Right renal pelvis (tissue), 4 donors: ENCODE measurements at places on chromosomes 13 and 19.

- DNase-seq, result no peak
Observed at GRCh38 chr19:1435378-1435989, 2.7 kb upstream of the RPS15 start.

DNA sequence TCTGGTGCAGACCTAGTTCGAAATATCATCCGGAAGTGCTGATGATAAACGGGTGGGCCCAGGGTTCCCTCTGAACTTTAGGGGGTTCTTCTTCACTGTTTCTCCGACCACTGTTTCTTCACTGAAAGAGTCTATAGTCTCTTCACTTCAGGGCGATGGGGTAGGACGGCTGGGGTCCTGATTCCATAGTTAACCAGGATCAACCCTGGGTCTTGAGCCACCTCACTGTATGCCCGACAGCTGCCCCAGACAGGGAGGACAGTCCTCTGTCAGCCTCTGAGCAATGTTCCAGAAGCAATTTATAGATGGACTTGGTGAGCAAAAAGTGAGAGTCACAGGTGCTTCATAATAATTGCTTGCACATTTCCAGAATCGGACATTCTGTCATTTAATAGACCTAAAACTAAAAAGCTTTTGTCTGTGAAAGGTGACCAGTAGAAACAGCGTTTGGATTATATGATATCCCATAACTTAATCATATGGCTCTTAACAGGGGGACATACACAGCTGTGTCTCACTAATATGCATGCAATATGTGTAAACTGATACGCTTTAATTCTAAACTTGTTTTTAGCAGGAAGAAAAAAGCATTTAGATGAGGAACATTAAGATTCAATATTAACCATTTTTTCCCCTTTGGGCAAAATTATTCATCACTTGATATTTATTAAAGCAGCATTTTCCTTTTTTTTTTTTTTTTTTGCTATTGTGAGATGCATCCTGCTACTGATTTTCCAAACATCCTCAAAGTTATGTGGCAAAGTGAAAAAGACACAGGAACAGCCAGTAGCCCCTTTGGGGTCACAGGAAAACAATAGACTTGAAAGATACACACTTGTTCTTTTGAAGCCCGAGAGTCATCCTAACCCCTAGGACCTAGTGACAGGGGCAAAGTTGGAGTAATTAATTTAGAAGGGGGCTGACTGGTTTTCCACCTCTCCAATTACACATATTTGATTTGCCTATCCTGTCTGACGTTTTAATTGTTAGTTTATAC is 277.0 kb downstream of the ZNF536 start:
- DNase-seq, result no peak

DNA sequence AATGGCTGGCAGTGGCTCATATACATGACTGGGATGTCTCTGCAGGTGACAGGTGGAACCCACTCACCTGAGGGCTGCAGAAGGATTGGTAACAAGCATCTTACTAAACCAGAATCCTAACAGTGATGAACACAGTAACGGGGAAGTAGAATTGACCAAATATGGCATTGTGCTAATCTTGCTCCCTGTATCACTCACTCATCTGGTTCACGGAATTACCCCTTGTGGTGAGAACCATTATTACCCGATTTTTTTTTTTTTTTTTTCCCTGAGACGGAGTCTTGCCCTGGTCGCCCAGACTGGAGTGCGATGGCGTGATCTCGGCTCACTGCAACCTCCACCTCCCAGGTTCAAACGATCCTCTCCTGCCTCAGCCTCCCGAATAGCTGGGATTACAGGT is 69.5 kb downstream of the PTPRS start:
- DNase-seq, result no peak

GRCh38 chr19:32363632-32364031 is 18.2 kb downstream of the ZNF507 start:
- no peak for DNase-seq

- DNase-seq, result no peak
Observed at GRCh38 chr13:49213997-49214916, 5.9 kb upstream of the MLNR start.

GRCh38 chr19:47663911-47664771 is 49.1 kb upstream of the EHD2 start:
- no peak for DNase-seq

GRCh38 chr13:50599046-50599445 is 244.4 kb downstream of the DLEU7 start:
- no peak for DNase-seq

GRCh38 chr13:65868099-65868498 is 1362.0 kb downstream of the PCDH9 start:
- DNase-seq, result no peak

GRCh38 chr13:52112591-52112990 is 16.3 kb downstream of the NEK5 start:
- DNase-seq, result no peak

DNA sequence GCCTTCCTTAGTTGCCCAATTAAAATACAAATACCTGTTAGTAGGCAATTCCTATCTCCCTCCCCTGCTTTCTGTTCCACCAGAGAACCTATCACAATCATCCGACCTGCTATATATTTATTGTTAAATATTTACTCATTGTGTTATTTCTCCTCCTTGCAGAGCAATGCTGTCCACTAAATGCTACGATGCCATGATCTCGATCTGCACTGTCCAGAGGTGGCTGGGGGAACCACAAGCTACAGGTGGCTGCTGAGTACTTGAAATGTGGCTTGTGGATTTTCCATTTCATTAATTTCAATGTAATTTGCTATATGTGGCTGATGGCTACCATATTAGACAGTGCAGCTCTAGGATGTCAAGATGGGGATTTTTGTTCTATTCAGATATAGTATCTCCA is 5.1 kb downstream of the KLK6 start:
- no peak for DNase-seq

GRCh38 chr13:37795326-37795725 is 74.2 kb downstream of the TRPC4 start:
- no peak for DNase-seq

DNA sequence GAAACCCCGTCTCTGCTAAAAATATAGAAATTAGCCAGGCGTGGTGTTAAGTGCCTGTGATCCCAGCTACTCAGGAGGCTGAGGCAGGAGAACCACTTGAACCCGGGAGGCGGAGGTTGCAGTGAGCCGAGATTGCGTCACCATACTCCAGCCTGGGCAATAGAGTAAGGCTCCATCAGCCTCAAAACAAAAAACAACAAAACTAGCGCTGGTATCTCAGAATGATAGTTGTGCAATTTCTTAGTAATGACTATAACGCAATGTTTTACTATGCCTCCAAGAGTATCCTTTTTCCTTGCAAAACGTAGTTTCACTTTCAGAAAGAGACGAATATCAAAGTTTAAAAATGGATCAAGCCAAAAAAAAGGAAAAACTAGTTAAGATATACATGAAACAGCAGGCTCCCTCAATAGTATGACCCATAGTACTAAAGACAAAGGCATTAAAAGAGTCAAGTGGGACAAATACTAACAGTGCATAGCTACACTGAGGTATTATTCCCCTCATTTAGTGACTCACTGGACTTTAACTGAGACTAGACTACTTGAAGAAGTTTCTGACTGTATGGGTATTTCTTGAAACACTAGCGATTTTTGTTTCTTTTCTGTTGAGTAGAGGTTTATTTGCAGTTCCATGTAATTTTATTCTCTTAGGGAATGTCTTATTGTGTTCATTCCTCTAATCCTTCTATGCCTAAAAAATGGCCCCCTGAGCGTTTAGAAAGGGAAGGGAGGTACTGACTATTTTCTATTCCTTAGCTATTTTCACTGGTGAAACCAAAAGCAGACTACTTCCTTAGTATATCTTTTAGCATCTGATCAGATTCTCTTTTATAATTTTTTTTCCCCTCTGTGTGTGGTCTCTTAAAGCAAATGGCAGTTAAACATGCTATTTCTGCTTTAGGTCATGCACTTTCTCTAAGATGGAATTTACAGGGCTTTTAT is 10.4 kb upstream of the ITM2B start:
- DNase-seq, result no peak

GRCh38 chr19:17076543-17076991 is 990 bp downstream of the MYO9B start:
- no peak for DNase-seq

DNA sequence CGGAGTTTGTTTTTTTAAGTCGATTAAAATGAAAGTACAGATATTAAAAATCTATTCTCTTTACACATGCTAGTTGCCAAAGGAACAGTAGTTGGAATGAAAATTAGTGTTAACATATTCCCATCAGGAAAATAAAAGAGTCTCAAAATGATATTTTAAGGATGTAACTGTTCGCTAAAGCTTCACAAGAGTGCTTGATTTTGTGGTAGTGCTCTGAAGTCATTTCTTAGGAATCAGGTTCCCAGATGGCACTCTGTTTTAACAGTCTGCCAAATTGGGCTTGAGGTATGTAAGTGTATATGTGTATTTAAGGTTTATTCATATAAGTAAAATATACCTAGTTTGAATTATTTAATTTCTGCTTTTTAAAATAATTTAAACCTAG is 128.8 kb downstream of the LMO7 start:
- DNase-seq, result no peak

DNA sequence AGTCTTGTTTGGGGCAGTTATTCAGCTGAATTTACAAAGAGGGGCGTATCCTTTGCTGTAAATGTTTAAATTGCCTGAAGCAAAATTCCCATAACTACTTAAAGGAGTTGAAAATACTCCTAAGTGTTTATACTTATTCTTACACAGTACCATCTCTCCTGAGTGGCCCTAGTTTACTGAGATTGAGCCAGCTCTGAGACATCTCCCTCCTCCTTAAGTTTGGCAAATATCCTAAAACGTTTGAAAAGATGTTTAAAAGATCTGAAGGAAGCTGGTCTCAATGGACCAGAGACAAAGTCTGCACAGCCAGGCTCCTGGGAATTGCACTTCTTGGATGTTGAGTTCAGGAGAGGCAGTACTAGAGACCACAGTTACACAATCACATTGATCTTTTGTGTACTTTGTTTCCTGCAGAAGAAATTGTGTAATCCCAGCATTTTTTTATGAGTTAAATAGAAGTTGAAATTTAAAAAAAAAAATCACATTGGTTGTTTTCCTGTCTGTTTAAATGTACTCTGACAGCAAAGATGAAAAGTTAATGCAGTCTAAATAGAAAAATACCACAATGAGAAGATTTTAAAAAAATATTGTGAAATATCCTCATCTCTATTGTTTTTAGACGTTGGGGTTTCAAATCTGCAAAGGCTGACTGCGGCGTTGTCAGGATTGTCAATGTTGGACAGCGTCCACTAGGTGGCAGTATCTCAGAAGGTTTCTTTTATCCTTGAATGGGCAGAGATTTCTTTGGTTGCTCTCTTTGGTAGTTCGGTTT is 20.7 kb downstream of the TNFSF11 start:
- peak; percentile 58 for DNase-seq

GRCh38 chr13:68257111-68257842 is 1027.1 kb upstream of the PCDH9 start:
- DNase-seq, result no peak

DNA sequence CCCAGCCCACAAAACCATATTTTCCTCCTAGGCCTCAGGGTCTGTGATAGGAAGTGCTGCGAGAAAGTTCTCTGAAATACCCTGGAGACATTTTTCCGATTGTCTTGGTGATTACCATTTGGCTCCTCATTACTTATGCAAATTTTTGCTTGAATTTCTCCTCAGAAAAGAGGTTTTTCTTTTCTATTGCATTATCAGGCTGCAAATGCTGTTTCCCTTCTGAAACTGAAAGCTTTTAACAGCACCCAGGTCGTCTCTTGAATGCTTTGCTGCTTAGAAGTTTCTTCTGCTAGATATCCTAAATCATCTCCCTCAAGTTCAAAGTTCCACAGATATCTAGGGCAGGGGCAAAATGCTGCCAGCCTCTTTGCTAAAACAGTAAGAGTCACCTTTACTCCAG is 434.2 kb downstream of the PCDH20 start:
- DNase-seq, result no peak

GRCh38 chr19:22622901-22623840 is 11.0 kb upstream of the ZNF492 start:
- DNase-seq, result no peak

GRCh38 chr13:27034678-27035111 is 136.9 kb downstream of the USP12 start:
- DNase-seq, result no peak

- no peak for DNase-seq
Observed at GRCh38 chr13:75452564-75452963, 29.4 kb downstream of the TBC1D4 start.

DNA sequence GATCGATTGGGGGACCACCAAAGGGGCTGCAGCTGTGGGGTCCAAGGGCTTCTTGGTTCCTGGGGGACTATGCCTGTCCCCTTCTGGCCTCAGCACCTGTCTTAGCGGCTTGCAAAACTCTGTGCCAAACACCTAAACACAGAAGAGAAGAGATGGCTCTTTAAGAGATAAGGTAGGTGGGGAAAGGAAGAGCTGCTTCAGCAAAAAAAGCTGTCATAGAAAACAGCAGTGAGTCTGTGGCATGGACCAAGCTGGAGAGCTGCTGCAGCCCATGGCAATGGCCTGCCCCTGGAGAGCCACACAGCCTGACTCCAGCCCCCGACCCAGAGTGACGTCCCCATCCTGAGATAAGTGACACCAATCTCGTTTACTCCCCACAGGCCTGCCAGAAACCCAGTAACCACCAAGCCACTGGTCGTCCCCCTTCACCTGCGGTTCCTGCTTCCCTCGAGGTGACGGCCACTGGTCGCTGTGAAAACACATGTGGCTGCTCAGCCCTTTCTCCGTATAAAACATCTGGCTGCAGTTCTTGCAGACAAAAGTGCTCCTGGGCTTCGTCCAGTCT is 25.0 kb upstream of the NAPA start:
- DNase-seq, result no peak

GRCh38 chr19:53960187-53960586 is 2.5 kb upstream of the CACNG8 start:
- DNase-seq, result no peak

GRCh38 chr19:49167857-49168409 is 10.3 kb downstream of the TRPM4 start:
- no peak for DNase-seq

- DNase-seq, result no peak
Observed at GRCh38 chr13:59527500-59527899, 636.2 kb downstream of the DIAPH3 start.

DNA sequence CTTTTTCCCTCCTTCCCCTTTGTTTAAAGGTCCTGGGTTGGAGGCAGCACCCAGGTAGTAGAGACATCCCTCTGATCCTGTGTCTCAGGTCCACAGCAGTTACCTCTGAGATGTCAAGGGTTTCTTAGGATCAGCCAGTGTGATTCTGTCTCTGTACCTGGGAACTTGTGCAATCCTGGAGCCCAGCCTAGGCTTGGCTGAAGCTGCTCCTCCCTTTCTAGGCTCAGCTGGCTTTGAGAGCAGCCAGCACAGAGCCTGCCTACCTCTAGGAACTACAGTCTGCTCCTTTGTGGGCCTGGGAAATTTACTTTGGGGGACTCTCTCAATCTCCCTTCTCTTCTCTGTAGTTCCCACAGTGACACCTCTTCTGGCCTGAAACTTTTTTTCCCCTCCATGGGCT is 171.6 kb downstream of the MTUS2 start:
- DNase-seq, result no peak

GRCh38 chr13:47673009-47673850 is 327.8 kb downstream of the SUCLA2 start:
- no peak for DNase-seq

DNA sequence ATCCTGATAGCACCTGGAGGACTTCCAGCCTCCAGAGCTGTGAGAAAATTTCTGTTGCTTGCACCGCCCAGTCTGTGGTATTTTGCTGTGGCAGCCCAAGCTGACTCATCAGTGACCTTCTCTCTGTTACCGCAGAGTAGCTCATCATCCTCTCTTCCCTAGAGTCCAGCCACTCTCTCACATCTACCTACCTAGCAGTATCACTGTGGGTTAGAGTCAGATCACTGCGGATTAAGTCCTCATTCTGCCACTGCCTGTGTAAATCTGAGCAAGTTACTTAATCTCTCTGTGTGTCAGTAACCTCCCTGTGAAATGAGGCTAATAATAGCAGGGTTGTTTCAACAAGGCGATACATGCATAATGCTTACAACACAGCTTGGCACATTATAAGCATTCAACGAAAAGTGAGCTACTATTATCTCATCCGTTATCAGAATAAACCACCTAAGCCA is 40.3 kb upstream of the USPL1 start:
- no peak for DNase-seq
